ENCODE measurements at places on chromosomes 1 and 21.

DNA sequence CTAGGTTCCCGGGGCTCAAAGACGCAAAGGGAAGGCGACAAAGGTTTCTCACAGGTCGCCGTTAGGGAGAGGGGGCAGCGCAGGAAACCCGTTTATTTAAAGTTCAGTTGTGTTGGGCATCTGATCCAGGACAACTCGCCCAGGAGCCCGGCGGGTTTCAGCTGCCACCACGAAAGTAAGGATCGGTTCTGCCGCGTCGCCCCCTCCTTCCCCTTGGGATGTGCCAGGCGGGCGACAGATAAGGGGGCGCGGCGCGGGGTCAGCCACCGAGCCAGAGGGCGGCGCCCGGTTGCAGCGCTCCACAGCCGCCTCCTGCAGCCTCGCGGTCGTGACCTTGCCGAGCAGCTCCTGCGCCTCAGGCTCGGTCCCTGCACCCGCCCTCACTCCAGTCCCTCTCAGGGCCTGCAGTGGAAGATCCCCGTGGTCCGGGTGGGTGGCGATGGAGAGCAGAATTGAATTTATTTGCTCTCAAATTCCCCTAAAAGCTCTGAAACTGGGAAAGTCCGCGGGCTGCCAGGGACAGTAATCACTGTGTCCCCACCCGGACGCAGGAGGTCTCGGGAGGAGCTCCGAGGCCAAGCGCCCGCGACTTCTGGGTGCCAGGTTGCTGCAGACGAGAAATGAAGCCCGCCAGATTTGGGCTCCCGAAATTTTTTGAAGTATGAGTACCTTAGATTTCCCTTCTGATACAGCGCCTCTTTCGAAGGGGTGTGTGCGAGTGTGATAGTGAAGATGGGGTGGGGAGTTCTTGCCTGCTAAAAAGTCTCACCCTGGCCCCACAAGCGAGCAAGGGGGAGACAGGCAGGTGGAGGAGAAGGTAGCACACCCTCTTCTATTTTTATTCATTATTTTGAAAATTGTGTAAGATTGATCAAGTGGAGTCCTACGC, 28.4 kb upstream of the NFIA start:
- DNase-seq = no peak

DNA sequence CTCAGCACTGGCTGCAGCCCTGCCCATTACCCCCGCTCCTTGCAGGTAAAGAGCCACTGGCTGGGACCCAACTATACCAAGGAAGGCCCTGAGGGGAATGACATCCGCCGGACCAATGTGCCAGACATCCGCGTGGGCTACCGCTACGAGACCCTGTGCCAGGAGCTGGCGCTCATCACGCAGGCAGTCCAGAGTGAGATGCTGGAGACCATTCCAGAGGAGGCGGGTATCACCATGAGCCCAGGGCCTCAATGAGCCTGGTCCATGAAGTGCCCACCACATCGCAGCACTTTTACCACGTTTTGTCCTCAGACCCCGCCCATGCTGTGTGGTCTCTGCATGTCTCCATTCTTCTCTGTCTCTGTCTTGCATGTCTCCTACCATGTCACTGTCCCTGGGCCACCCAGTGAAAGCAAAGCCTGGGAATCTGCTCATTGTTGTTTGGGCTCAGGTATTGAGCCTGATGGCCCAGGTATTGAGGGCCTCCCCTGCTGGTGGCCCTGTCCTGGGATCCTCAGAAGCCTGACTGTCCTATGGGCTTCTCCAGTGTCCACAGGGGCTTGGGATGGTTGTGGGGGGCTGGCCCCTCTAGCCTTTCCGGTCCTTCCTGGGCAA, 11.4 kb downstream of the AMPD2 start:
- no peak for DNase-seq

DNA sequence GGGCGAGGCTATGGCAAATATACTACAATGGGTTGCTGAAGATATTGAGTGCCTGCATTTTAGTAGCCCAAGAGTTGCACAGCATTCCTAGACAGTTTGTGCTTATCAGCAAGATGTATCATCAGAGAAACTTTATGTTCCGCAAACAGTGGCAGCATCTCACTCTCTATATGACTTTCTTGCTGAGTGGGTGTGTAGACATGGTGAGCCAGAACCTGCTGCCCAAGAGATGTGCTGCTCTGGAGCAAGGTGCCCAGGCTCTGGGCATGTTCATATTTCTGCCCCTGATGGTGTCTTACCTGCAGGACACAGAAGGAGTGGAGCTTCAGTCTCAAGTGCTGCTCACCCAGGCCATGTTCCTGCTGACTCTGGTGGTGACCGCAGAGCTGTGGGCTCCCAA, 8.2 kb upstream of the RGSL1 start:
- no peak for DNase-seq

GRCh38 chr1:145758116-145758515, 38.8 kb downstream of the CD160 start:
- DNase-seq = no peak

GRCh38 chr1:167251472-167251871, 30.8 kb downstream of the POU2F1 start:
- no peak for DNase-seq

DNA sequence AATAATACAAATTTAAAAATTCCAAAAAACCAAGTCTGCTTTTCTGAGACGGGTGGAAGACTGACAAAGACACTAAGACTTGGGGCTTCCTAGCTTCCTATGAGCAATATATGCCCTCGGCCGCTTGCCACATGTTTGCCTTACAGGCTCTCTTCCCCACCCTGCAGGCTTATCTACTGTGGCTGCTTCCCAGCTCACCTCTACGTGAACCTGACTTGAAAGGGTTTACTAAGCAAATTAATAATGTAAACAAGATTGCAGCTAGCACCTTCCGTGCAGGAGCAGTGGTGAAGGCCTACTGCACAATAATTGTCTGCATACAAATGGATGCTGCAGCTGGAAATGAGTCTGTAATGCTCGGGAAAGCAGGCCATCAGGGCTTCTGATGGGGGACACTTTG, 152.9 kb upstream of the DAB1 start:
- no peak for DNase-seq

GRCh38 chr1:90346757-90347156, 351.8 kb downstream of the ZNF326 start:
- DNase-seq = no peak

DNA sequence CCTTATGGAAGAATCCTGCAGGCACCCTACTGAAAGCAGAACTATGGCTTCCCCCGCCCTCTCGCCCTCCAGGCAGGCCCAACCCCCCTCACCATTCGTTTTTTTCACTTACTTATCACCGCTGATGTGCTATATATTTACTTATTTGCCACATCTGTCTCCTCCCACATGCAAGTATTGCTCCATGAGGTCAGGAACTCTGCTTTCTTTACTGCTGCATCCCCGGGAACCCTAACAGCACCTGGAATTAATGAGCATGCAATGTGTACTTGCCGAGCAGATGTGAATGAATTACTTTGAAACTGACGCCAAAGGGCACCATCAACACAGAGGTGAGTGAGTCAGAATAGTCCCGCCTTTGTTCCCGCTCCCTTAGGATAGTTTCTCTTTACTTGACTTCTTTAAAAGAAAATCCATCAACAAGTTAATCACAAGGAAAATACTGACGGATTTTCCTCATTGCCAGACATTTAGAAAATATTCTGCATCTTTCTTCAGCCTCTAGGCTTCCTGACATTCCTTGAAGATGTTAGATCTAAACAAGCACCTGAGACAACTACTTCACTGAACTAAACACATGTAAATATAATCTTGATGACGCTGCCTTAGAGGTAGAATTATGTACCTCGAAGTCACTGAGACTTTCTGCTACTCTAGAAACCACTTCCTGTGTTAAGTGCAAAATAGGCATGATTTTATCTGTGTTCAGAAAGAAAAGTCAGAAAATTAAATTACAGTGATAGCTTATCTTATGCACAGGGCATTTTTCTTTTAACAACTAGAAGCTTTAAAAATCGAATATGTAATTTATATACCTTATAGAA, 17.5 kb upstream of the RAB4A start:
- no peak for DNase-seq

GRCh38 chr1:167643441-167643840, 13.4 kb downstream of the RCSD1 start:
- DNase-seq = no peak

DNA sequence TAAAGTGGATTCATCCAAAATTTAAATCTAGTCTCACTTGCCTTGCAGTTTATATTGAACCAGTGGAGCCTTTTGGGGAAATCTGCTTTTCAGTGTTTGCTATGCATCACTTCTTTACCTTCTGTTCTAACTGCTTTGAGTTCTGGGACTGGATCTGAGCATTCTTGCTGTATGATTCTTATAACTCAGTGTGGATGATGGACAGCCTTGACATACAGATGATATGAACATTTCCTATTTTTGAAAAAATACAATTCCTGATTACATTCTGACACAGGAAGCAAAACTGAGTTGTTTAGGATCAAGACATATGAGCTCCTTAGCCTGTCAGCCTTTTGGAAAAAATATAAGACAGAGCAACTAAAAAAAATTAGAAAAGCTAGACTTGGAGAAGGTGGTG, 115.2 kb downstream of the DISP1 start:
- DNase-seq = no peak

DNA sequence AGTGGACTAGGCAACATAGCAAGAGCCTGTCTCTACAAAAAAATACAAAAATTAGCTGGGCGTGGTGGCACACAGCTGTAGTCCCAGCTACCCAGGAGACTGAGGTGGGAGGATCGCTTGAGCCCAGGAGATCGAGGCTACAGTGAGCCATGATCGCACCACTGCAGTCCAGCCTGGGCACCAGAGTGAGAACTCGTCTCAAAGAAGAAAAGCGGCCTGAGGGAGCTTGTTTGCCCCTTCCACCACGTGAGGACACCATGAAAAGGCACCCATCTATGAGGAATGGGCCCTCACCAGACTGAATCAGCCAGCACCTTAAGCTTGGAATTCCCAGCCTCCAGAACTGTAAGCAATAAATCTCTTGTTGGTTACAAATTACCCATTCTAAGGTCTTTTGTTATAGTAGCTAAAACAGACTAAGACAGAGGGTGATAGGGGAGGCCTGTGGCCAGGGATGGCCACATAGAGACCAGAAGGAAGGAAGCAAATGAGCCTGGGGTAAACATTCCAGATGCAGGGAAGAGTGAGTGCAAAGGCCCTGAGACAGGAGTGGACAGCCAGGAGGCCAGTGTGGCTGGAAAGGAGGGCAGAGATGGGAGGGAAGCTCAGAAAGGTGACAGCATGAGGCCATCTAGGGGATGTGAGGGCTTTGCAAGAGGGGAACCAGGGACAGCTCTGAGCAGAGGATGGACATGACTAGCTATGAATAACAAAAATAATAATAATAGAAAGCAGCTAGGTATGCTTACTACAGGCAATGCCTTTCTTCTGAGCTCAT, 120.1 kb downstream of the MATN1 start:
- DNase-seq = no peak

GRCh38 chr21:21864321-21864840, 866.2 kb downstream of the NCAM2 start:
- no peak for DNase-seq

- no peak for DNase-seq
Measured at GRCh38 chr1:185291652-185292051, 25.4 kb downstream of the IVNS1ABP start.

DNA sequence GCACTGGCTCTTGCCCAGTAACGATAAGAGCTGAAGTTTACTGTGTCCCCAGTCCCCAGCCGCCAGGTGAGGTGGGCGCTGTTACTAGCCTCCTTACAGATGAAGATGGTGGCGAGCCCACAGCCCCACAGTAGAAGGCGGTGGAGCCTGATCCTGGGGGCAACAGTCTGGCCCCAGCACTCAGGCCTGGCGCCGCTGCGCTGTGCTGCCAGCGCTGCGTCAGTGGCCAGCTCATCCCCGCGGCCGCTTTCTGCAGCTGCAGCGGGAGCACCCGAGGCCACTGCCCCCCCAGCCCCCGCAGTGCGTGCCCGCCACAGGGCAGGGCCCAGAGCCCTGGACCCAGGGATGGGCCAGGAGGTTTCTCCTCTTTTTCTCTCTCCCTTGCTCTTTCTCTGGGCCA, 13.3 kb downstream of the H6PD start:
- DNase-seq = no peak

- no peak for DNase-seq
Measured at GRCh38 chr21:38420140-38420539, 78.1 kb downstream of the ERG start.

DNA sequence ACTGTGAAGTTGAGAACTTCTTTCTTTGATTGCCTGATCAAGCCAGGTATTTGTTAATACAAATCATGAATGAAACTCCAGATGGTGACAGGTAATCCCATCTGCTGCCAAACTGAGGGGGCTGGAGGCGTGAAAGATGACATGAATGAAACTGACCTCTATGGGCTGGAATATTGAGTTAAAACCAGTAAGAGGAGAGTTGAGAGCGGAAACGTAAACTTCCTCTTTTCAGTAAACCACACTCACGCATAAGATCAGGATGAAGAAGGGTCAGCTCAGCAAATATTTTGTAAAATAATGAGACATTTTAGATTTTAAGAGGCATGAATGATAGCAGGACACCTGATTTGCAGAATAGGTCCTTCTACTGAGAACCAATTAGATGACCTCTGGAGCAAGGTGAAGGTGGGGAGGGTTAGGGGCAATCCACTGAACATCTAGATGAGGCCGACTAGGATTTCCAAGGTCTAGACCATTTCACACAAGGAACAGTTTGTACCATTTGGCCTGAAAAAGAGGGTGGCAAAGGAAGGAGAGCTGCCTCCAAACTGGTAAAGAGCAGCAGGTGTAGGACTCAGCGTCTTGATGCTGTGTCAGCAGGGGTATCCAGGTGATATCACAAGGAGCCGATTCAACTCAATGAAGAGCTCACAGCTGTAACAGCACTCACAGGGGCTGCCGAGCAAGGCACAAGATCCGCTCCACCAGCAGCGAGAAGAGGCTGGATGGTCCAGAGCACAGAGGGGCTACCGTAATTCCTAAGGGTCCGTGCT, 132.6 kb downstream of the NTPCR start:
- DNase-seq = no peak

DNA sequence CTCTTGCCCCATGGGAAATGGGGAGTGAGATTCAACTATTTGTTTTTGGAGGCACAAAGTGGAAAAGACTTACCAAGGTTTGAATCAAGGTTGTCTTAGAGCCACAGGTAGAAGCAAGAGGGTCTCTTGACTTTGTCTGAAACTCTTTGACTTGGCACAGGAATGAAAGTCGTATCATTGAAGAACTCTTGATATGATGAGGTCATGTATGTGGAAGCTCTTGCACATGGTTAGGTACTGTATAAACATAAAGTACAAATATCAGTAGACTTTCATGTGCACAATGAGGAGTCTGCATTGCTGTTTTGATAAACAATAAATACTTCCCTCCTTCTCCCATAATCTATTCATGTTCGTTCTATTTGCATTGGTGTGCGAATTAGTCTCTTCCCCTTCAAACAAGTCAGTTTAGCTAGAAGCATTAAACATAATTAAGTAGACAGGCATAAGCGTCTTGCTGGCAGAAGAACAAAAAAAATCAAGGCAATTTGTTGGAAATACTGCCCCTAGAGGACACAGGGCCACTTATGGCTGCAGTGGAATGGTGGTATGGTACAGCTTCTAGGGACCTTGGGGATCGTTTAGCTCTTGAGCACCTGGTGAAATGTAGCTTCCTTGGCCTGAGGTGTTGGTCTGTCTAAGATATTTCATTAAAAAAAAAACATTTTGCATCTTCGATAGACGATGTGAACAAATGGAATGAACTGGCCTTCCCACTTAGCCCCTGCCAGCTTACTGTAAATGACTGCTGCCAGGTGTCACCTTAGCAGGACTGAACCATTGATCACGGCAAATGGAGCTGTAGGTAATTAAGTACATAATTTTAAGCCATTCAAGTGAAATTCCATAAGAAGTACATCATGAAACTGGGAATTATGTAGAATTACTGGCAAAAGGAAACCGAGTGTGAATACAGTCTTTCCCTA, 218.0 kb upstream of the GALNT2 start:
- DNase-seq = no peak

- no peak for DNase-seq
Measured at GRCh38 chr1:116260621-116261020, 112.4 kb upstream of the ATP1A1 start.
